DND-41 (cell line): ENCODE measurements at places on chromosomes 7 and 10.
A peak's percentile ranks its signal among the peaks of the same experiment; 100 is the strongest.

DNA sequence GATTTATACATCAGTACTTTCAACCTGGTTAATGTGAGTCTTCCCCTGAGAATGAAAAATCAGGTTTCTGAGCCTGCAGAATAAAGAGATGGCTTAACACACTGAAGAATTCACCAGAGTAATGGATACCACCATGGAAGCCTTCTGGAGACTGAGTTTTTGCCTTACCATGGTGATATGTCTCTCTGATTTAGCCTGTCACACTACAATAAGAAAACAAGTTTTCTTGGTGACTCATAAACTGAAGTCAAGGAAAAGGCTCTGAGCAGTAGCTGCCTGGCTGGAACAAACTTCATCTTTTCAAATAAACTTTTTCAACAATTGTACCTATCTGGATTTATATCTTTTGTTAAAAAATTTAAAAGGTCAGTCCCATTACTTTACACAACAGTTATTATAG, 229.0 kb downstream of the PRPF18 start:
- no peak overlapping the region for H3K4me3 ChIP-seq
- H3K36me3 ChIP-seq = no peaks in the 10 kb centered on the region
- H3K4me1 ChIP-seq = no peaks in the 10 kb centered on the region
- DNase-seq = no peak
- peaks cover 6% of the 10 kb centered on the region for H3K27me3 ChIP-seq

- DNase-seq = no peak
- no peak overlapping the region for H3K4me3 ChIP-seq
- no peaks in the 10 kb centered on the region for H3K36me3 ChIP-seq
- peaks cover 3% of the 10 kb centered on the region for H3K27me3 ChIP-seq
Observed at GRCh38 chr7:74002474-74003017, 25.4 kb upstream of the ELN start.

GRCh38 chr7:107860981-107861652, 29.9 kb upstream of the DLD start:
- H3K4me3 ChIP-seq = no peak overlapping the region
- no peaks in the 10 kb centered on the region for H3K36me3 ChIP-seq
- no peak for DNase-seq
- H3K4me1 ChIP-seq = peaks cover 7% of the 10 kb centered on the region; the same call in 1 of the 2 replicates
- H3K27ac ChIP-seq = no peak overlapping the region

GRCh38 chr10:132836248-132836831, 50.4 kb upstream of the NKX6-2 start:
- no peaks in the 10 kb centered on the region for H3K4me1 ChIP-seq
- H3K27ac ChIP-seq = no peak overlapping the region

DNA sequence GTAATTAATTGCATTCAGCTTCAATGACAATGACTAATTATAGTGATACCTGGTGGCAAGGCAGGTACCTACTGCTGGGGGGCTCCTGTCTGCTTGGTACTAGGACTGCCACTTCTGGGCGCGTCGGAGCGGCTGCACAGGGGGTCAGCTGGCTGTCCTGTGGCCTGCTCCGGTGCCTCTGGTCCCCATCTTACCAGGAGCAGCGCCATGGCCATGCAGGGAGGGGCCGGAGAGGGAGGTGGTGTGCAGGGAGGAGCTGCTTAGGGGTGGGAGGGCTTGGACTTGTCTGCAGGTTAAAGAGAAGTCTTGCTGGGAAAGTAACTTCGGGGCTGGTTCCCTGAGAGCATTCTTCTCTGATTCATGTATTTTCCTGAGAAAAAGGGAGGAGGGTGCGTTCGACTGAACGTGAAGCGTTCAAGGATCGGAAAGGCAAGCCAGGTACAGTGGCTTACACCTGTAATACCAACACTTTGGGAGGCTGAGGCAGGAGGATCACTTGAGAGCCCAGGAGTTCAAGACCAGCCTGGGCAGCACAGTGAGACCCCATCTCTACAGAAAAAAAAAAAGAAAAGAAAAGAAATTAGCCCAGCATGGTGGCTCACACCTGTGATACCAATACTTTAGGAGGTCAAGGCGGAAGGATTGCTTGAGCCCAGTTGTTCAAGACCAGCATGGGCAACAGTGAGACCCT, 15.4 kb downstream of the CUX1 start:
- no peak overlapping the region for H3K4me3 ChIP-seq
- DNase-seq = no peak

DNA sequence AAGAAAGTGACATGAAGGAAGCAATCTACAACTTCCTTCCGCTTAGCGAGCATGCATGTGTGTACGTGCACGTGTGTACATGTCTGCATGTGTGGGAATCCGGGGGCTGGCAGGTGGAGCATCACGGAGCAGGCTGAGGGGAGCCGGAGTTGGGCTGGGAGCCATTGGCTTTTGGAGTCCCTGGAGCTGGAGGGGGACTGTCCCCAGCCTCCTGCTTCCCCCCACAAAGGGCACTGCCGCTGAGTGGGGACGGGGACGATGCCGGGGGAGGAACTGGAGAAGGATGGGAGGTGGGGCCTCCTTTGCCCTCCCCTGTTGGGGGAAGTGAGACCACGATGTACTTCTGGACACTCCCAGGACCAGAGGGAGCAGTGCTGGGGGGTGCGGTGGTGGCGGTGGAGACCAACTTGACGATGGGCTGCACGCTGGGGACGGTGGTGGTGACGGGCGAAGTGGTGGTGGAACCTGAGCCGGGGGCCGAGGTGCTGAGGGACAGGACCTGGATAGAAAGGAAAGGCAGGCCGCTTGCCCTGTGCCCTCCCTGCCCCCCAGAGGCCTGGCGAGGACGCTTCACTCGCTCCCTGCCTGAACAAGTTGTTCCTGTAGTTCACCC, 5.8 kb downstream of the AP4M1 start:
- H3K4me1 ChIP-seq = peaks cover 13% of the 10 kb centered on the region
- peaks cover 83% of the 10 kb centered on the region for H3K36me3 ChIP-seq
- no peaks in the 10 kb centered on the region for H3K27me3 ChIP-seq
- no peak for DNase-seq

DNA sequence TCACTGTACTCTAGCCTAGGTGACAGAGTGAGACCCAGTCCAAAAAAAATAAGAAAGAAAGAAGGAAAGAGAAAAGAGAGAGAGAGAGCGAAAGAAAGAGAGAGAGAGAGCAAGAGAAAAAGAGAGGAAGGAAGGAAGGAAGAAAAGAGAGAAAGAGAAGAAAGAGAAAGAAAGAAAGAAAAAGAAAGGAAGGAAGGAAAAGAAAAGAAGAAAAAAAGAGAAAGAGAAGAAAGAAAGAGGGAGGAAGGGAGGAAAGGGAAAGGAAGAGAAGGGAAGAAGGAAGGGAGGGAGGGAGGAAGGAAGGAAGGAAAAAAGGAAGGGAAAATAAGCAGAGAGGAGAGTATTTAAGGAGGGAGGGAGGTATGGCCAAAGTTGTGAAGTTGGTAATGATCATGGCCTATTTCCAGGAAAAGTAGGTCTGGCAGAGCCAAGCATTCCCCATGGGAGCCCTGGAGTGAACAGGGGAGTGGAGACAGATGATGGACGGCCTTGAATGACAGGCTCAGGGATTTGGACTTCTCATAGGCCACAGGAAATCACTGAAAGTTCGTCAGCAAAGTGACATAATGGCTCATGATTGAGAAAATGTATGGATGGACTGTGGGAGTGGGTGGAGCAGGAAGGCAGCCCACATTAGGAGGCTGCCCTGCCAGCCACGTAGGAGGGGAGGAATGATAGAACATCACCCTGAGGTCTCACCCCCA, 44.8 kb upstream of the CUX1 start:
- no peaks in the 10 kb centered on the region for H3K4me1 ChIP-seq
- no peak for DNase-seq
- no peak overlapping the region for H3K4me3 ChIP-seq
- H3K27ac ChIP-seq = no peak overlapping the region
- no peaks in the 10 kb centered on the region for H3K36me3 ChIP-seq

GRCh38 chr7:107742678-107743566, 1.0 kb upstream of the CBLL1 start:
- H3K36me3 ChIP-seq = peaks cover 18% of the 10 kb centered on the region
- DNase-seq = no peak
- peak overlapping the region; percentile 80 for H3K4me3 ChIP-seq
- peak overlapping the region; percentile 99 for H3K27ac ChIP-seq
- H3K4me1 ChIP-seq = peaks cover 44% of the 10 kb centered on the region

- peaks cover 26% of the 10 kb centered on the region; the same call in 1 of the 2 replicates for H3K36me3 ChIP-seq
- no peak overlapping the region for H3K4me3 ChIP-seq
- DNase-seq = no peak
- no peaks in the 10 kb centered on the region for H3K27me3 ChIP-seq
Observed at GRCh38 chr7:7595451-7595850, 28.8 kb downstream of the MIOS start.

DNA sequence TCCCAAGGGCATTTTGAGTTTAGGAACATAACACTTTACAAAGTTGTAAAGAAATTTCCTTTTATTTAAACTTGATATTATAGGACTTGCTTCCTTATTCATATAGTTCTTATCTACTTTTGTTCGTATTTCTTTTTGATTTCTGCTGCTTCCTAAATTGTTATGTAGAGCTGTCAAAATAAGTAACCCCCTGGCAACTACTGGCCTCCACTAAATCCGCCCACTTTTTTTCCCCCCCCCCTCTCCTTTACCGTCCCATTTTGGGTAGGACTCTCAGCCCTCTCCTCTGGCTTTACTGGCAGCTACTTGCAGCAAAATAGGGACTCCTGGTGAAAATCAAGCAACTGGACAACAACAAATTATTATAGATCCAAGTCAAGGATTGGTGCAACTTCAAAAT, 1.1 kb downstream of the SP4 start:
- DNase-seq = no peak
- H3K27me3 ChIP-seq = no peaks in the 10 kb centered on the region
- H3K27ac ChIP-seq = peak overlapping the region; percentile 74
- peak overlapping the region; percentile 70 for H3K4me3 ChIP-seq
- peaks cover 11% of the 10 kb centered on the region for H3K36me3 ChIP-seq

DNA sequence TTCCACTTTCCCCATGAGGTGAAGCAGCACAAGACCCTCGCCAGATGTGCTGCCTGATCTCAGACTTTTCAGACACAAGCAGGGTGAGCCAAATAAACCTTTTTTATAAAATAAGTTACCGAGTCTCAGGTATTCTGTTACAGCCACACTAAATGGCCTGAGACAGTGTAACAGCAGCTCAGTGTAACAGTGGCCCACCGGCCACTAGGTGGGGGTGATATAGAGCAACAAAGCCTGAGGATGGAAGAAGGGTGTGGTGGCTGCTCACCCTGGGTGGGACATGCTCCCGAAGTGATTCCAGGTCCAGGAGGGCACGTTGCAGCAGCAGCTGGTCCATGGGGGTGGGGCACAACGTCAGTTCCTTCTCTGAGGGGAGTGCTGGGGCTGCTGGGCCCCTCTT, 44.6 kb downstream of the BMS1 start:
- no peaks in the 10 kb centered on the region for H3K4me1 ChIP-seq
- H3K36me3 ChIP-seq = peaks cover 90% of the 10 kb centered on the region
- H3K4me3 ChIP-seq = no peak overlapping the region

DNA sequence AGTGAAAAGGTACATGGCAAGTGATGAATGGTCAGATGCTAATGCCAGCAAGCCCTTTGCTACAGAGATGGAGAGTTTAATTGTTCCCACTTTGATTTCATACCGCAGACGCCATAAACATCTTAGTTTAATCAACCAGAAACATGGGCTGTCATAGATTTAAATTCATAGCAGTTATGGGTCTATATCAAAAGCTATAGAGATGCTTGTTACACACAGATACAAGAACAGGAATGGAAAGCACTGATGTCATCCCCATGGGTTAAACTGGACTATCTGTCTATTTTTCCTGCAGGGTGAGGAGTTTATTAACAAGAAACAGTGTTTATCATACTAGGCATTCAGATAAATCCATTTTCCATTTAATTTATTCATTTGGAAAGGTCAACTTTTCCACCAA, 409.2 kb downstream of the NRG3 start:
- DNase-seq = no peak
- H3K27me3 ChIP-seq = no peaks in the 10 kb centered on the region
- no peak overlapping the region for H3K4me3 ChIP-seq
- no peak overlapping the region for H3K27ac ChIP-seq

DNA sequence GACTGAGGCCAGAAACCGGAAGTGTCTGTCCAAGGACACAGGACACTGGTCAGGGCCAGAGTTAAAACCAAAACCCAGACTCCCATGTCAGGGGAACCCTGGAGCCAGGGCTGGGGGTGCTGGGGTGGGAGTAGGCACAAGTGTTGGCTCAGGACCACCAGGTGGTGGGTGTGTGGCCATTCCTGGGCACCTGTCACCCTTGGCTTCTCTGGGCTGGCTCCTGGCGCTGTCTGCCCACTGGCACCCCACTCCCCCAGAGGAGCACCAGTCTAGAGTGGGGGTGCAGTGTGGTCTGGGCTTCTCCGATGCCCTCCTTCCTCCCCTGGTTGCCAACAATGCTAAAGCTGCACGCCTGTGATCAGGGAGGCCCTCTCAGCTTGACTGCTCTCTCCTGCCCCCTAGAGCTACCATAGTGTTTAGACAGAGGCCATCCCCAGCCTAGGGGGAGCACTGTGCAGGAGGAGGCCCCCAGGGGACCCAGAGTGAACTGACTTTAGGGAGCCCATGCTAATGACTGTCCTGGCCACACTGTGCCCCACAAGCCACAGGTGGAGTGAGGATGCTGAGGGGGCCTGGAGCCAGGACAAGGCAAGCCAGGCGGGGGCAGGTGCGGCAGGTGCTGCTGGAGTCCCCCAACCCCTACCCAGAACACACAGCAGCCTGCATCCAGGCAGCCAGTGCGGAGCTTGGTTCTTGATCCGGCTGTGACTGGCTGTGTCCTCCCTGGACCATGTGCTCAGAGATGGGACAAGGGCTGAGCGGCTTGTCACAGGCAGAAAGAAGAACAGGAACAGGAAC, 11.0 kb downstream of the RASGEF1A start:
- peak; percentile 43 for DNase-seq
- no peak overlapping the region for H3K4me3 ChIP-seq
- no peak overlapping the region for H3K27ac ChIP-seq
- H3K4me1 ChIP-seq = no peaks in the 10 kb centered on the region
